ENCODE measurements at places on chromosomes 6 and 20.

DNA sequence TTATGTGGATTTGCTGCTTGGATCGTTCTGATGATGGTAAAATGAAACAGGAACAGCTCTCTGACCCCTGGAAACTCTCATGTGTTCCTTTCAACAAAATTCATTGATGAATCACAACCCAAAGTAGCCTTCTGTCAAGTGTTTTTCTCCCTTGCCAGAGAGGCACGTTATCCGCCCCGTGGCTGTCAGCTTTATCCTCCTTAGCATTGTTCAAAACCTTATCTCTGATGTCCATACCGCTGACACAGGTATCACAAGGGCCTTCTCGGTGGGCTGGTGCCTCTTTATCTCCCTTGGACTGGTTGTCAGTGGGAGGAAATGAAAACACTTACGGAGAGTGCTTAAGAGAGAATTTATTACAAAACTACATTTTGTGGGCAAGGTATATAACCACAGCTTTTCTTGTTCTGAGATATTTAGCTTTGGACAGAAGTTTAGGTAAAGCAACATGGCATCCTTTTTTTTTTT lies 84.9 kb downstream of the TIAM2 start:
- peak; percentile 62 for DNase-seq

DNA sequence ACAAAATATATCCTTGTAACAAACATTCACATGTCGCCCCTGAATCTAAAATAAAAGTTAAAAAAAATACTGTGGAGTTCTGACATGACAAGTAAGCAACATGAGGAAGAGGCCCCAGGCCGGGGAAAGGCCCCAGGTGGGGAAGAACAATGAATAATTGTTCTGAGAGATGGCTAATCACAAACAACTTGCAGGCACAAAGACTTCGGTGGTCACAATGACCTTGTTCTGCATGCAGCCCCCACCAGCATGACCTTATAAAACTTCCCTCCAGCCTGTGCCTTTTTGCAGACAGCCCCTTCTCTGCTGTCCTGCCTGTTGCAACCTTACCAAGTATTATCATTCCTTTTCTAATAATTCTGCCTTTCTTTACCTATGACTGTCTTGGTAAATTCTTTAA lies 95.7 kb upstream of the MYLIP start:
- DNase-seq, result no peak

- DNase-seq, result no peak
Observed at GRCh38 chr6:105753207-105753606, 332.9 kb upstream of the PRDM1 start.

GRCh38 chr6:29679962-29680361 lies 990 bp downstream of the ZFP57 start:
- DNase-seq, result no peak

DNA sequence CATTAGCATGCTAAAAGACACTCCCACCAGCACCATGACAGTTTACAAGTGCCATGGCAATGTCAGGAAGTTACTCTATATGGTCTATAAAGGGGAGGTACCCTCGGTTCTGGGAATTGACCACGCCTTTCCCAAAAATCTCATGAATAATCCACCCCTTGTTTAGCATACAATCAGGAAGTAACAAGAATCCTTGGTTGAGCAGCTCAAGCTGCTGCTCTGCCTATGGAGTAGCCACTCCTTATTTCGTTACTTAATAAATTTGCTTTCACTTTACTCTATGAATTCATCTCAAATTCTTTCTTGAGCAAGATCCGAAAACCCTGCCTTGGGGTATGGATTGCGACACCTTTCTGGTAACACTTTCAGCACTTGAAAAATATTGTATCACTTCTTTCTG lies 243.0 kb downstream of the BMP2 start:
- no peak for DNase-seq

- peak; percentile 78 for DNase-seq
Observed at GRCh38 chr6:26175428-26176181, 88.4 kb downstream of the HFE start.

- no peak for DNase-seq
Observed at GRCh38 chr6:104633125-104633524, 226.6 kb downstream of the HACE1 start.

DNA sequence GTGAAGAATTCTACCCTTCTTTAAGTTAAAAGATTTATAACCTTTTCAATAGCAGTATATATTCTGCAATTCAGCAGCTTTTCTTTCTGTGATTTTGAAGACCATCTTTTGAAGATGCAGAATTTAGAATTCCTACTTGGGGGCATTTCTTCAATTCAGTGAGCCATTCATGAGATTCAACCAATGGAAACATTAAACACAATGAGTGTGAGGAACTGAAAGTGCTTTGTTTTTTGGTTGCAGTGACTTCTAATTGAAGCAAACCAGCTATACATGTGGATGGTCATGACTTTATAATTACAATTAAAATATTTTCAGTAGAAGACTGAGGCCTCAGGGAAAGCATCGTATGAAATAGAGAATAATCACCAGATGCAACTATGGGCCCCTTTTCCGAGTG lies 108.3 kb downstream of the CARMIL1 start:
- DNase-seq, result no peak

DNA sequence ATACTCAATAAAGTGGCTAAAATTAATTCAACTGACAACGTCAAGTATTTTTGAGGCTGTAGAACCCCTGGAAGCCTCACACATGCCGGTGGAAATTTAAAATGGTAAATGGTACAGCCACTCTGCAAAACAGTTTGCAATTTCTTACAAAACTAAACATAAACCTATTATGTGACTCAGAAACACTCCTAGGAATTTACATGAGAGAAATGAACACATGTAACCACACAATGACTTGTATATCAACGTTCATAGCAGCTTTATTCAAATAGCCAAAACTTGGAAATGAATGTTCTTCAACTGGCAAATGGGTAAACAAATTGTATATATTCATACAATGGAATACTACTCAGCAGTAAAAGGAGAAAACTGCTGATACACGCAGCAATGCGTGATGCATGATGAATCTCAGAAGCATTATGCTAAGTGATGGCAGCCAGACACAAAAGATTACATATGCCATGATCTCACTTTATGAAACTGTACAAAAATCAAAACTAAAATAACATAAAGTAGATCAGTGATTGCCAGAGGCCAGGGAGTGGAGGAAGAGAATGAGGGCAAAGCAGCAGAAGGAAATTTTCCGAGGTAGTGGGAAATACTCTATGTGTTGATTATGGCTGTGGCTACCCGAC lies 112.5 kb downstream of the FAM50B start:
- DNase-seq, result no peak

GRCh38 chr6:98274691-98275090 lies 559.7 kb upstream of the POU3F2 start:
- DNase-seq, result no peak

- no peak for DNase-seq
Observed at GRCh38 chr6:11535801-11536230, 1.7 kb upstream of the TMEM170B start.

- DNase-seq, result no peak
Observed at GRCh38 chr6:129678463-129678862, 31.5 kb downstream of the ARHGAP18 start.

GRCh38 chr20:32436142-32436861 lies 78.2 kb downstream of the ASXL1 start:
- DNase-seq, result no peak

DNA sequence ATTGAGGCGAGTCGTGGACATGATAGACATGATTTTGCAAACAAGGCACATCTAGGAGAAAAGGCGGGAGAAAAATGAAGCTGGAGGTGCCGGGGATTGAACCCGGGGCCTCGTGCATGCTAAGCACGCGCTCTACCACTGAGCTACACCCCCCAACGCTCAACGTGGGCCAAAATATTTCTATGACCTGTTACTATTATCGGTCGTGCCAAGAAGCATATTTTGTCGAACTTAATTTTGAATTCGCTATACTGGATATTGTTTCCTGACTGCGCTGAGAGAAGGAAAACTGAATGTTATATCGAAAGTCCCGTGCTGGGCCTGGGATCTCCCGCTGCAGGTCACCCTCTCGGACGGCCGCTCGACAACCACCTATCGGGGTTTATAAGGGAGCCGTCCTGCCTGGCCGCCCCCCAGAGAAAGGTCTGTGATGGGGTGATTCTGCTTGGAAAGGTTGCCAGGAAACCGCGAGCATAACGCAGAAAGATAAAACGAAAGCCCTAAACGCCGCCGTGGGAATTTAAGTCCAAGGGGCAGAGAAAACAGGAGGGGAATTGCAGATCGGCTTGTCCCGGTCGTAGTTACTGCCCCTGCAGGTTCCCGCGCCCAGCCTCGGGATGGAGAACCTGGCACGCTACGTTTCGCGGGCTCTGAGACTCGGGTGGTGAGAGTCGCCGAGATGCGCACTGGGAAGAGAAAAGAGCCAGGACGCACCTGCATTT lies 60.0 kb downstream of the TRIM27 start:
- peak; percentile 91 for DNase-seq

- DNase-seq, result peak; percentile 68
Observed at GRCh38 chr6:159989492-159990480, 20.9 kb downstream of the IGF2R start.

Measured in activated CD4-positive, alpha-beta T cell treated with anti-CD3 and anti-CD28 coated beads, Interleukin-2, amount 50 U/mL, for 16 hours (primary cell).